ENCODE measurements at places on chromosomes 11 and 22. TPM values are rescaled to one million over a fixed set of nuclear protein-coding genes. Genes with fewer than 3 reads are reported as not detected.

DNA sequence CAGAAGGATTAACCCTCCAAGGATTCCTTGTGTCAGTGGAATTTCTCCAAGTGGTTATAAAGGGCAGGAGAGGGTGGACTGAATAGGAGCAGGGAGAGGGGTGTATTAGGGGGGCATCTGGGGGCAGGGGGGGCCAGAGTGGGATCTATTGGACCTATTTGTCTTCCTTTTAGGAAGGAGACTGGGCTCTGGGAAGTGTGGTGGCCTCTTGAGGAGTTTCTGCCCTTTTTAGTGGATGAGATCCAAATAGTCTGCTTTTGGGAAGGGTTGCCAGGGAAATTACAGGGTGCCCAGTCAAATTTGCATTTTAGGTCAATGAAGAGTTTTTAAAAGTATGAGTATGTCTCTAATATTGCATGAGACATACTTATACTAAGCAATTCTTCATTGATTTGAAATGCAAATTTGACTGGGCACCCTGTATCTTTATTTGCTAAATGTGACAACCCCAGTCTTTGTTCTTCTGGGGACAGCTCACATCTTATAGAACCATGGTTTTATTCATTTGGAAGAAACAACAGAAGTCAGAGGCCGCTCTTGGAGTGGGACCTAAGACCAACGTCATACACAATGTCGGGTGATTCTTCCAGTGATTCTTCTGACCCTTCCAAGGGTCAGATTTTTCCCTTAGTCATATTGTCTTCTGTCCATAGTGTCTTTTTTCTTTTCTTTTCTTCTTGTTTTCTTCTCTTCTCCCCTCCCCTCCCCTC, 429 bp upstream of the SLC22A6 start:
- no peak for DNase-seq

- no peak for DNase-seq
Observed at GRCh38 chr11:104968355-104968855, at the start of gene CASP4. Gene CASP4, minus strand, starts transcription at chr11:104968574. Its CDS starts 49 bp downstream, at chr11:104968525.

DNA sequence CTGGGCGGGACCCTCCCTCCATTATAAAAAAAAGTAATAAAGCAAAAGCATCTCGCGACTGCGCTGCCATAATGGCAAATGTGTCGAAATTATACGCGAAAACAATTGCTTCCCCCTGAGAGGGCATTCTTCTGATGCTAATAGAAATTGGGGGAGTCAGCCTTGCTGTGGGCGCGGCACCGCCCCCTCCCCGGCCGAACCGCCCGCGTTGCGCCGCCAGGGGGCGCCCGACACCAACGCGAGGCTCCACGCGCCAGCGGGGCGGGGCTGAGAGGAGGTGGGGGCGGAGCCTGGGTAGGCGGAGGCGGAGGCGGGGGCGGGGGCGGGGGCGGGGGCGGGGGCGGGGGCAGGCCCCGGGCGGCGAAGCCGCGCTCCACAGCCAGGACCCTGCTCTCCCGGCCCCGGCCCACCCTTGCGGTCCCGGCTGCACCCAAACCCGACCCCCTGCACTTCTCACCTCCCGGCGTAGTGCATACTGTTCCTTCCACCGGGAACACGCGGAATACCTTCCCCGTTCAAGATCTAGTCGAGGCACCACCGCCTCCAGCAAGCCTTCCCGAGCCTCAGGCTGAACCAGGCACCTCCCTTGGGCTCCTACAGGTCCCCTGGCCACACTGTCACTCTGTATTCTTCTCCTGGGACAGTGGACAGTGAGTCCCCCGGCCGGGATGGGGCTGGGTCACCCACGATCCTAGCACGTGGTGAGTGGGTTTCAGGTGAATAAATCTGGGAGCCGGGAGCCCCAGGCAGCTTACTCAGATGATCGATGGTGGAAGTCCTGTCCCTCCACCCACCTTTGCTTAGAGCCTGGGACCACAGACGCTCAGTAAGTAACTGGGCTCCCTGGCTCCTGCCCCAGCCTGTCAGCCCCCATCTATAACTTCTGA, 15.5 kb upstream of the UPK3A start:
- peak; percentile 88 for DNase-seq

The HYOU1 gene
- total RNA-seq: 50.7 TPM

- DNase-seq: no peak
Observed at GRCh38 chr11:119990309-119991021, 147.4 kb downstream of the TRIM29 start.

The HOATZ gene
- not detected for total RNA-seq

DNA sequence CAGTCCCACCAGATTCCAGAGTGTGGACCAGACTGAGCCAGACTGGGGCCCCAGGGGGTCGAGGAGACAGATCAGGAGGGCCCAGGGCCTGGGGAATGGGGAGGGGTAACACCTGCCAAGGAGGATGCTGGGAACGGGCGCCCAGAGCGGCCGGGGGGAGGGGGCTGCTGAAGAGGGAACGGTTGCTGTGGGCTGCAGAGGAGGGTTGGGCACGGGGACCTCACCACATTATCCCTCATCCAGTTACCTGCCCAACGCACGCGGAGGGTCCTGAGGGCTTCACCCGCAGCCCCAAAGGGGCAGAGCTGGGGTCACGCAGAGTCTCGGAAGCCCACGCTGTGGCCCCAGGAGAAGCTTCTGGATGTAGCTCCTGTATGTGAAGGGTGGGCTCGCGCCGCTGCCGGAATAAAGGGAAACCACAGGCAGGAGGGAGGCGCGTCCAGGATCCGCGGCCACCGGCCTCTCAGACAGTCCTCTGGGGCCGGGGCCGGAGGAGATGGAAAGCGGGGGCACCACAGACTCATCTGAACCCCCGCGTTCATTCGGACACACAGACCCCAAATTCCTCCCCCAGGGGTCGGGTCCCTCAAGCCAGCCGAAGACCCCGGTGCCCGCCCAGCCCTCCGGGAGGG, 866 bp upstream of the SELENOO start:
- DNase-seq: no peak

The CDCA5 gene
- 6.8 TPM for total RNA-seq

The ZBTB3 gene
- total RNA-seq: 12.8 TPM

DNA sequence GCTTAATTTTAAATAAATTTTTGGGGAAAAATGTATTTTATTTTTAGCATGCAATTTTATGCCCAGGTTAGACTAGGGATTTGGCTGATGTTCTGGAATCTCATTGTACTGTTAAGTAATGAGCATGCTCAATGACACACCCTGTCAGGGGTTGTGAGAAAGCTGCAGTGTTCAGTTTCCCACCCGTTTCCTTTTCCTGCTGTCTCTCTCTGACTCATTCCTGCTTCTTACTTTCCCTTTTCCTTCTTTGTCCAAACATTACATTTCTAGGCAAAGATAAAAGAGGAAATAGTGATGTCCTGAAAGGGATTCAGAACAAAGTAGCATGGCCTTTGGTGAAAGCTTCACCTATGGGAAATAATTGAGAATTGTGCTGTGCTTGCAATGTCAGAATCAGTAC, 22.7 kb downstream of the OOSP3 start:
- no peak for DNase-seq

GRCh38 chr22:44413211-44413610, 84.8 kb downstream of the RTL6 start:
- peak; percentile 13 for DNase-seq

DNA sequence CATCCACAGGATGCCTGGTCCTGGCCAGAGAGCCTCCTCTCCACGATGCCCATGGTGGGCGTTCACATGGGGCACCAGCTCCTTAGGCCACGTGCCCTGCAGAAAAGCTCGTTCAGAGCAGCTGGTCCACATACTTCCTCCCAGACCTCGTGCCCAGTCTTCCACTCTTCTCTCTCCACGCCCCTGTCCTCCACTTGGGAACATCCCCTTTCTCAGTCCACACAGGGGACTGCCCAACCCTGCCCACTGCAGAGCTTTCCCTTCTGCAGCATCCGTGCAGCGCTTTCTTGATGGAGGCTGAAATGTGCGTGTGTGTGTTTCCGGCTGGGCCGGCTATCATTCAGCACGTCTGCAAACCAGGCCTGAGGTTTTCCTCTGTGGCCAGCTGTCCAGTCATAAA, 11.3 kb downstream of the TPCN2 start:
- DNase-seq: no peak

DNA sequence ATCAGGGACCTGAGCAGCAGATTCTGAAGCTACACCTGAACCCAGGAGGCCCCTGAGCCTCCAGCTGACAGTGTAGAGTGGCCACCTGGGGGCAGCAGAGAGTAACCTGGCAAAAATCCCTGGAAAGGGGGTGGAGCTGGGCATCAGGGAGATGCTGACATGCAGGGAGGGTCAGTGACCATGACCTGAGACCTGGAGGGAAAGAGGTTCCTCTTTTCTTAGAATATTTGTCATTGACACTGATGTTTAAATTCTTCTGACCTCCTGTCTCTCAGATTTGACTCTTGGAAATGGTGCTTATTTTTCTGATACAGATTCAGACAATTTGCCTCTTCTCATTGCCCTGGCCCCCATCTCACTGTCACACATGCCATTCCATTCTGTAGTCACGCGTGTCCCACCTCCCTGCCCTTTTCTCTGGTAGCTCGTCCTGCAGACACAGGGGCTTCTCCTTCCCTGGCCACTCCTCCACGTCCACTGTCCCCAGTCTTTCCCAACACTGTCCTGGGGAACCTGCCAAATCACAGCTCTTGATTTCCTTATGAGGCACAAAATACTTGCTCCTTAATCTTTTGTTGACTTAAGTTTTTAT, 117.2 kb upstream of the IGLL5 start:
- no peak for DNase-seq

Data from suprapubic skin (tissue), 4 donors.